Renal cortex interstitium (tissue), 15 donors: ENCODE measurements at places on chromosomes 1 and 21.

DNA sequence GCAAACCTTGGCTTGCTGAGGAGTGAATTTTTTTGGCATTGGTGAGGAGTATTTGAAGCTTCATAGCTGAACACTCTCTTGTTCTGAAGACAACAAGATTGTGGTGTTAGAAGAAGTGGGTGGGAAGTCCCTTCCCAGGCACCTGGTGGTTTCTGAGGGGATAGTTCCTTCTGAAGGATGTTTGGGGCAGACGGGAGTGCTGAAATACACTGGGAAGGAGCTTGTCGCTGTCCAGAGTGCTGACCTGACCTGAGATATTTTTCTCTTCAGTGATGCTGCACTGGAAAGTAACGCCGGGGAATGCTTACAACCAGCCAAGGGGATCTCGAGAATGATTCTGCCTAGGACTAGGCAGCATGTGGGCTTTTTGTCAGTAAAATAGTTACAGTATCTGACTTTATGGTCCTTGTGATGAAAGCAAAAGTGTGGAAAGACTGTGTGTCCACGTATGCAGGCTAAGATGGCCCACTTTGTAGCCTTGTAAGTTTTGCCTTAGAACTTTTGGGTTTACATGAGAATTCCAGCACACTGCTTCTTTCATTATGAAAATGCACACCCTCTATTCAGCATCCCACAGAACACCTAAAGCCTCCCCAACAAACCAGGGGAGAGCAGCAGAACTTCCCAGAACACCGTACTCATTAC lies 33.1 kb upstream of the NFASC start:
- DNase-seq: peak; percentile 82

DNA sequence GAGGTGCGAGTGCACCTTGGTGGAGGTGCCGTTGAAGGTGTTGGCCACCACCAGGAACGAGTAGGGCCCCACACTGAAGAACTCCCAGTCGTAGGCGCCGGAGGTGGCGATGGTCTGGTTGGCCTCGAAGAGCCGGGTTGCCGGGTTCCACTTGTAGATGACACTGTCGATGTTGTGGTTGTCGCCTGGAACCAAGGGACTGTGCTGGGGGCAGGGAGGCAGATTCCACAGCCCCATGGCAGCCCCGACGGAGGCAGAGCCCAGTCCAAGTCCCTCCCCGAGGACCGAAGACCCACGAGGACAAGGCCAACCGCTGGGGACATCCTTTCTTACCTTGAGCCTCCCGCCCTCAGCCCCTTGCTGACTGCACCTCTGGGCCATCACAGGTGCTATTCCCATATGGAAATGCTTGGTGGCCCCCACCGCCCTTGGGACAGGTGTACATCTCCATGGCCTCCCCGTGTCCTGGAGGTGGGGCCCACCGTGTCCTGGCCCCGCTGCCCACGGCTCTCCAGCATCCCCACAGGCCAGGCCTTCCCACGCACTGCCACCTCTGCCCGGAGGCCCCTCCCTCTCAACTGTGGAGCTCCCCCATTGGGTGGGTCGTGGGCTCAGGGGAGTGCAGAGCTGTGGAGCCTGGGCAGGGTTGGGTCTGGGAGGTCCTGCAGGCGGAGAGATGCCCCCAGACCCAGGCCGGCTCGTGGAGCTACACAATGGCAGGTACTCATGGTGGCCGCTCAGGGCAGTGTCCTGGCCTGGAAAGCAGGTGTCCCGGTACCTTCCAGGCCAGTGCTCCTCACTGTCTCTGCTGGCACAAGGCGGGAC lies 17.9 kb downstream of the KRTAP10-1 start:
- DNase-seq: no peak

- no peak for DNase-seq
Observed at GRCh38 chr1:183733715-183734114, 71.2 kb upstream of the RGL1 start.

DNA sequence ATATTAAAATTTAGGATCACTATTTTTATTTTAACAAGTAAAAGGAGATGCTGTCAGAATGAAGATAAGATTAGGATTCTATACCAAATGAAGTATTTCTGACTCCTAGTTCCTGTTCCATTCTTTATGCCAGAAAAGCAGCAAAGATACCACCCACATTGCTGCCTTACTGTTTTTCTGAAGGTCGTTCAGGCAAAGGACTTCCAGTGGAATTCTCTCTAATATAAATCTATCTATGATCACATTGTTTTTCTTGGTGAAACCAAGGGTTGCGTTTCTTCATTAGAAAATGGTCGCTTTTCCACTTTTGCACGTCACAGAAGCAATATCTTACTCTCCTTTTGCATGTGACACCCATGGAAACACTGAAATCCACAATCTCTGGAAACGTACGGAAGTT lies 594.8 kb upstream of the ADGRL2 start:
- no peak for DNase-seq

GRCh38 chr1:153741986-153742385 lies 14.1 kb downstream of the INTS3 start:
- DNase-seq: peak; percentile 27

- no peak for DNase-seq
Observed at GRCh38 chr1:107145637-107146036, 4.8 kb downstream of the NTNG1 start.

- DNase-seq: no peak
Observed at GRCh38 chr1:43468414-43468813, 14.7 kb upstream of the HYI start.

GRCh38 chr1:113321771-113322387 lies 68.4 kb upstream of the MAGI3 start:
- no peak for DNase-seq

DNA sequence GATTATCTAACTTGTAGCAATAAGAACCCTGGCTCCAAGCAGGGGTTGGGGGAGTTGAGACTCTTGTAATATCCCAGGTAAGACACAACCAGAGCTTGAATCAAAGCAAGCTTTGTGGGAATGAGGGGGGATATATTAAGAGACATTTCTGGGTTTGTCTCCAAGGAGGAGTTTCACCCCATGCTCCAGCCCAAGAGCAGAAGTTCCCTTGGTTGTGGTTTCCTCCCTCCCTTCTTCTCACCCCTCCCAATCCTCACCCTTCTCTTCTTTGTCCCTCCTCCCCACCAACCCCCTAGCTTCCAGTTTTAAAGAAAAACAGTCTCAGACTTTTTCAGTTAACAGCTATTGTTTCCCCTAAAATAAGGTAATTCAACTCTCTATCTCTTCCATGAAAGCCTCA lies 11.9 kb downstream of the TRAF3IP3 start:
- DNase-seq: no peak

DNA sequence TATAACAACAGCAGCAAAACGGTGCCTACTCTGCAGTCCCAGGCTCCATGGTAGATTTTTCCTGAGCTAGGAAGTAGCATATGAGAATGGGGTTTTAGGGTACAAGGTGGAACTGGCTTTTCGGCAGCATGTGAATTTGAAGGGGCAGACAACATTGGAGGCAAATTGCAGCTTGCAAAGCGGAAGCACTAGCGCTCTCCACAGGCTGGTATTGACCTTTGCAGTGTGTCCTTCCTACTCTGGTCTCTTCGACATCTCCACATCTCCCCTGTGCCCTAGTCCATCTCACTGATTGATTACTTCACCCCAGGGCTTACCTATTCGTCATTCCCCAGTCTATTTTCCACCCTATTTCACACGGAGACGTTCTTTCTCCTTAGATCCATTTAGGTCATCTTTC lies 13.0 kb downstream of the IGSF21 start:
- DNase-seq: no peak

- DNase-seq: no peak
Observed at GRCh38 chr1:41656825-41657500, 172.5 kb upstream of the EDN2 start.

- no peak for DNase-seq
Observed at GRCh38 chr1:102365071-102365470, 368.3 kb upstream of the OLFM3 start.

GRCh38 chr1:24070821-24071393 lies 41.0 kb downstream of the MYOM3 start:
- peak; percentile 69 for DNase-seq

DNA sequence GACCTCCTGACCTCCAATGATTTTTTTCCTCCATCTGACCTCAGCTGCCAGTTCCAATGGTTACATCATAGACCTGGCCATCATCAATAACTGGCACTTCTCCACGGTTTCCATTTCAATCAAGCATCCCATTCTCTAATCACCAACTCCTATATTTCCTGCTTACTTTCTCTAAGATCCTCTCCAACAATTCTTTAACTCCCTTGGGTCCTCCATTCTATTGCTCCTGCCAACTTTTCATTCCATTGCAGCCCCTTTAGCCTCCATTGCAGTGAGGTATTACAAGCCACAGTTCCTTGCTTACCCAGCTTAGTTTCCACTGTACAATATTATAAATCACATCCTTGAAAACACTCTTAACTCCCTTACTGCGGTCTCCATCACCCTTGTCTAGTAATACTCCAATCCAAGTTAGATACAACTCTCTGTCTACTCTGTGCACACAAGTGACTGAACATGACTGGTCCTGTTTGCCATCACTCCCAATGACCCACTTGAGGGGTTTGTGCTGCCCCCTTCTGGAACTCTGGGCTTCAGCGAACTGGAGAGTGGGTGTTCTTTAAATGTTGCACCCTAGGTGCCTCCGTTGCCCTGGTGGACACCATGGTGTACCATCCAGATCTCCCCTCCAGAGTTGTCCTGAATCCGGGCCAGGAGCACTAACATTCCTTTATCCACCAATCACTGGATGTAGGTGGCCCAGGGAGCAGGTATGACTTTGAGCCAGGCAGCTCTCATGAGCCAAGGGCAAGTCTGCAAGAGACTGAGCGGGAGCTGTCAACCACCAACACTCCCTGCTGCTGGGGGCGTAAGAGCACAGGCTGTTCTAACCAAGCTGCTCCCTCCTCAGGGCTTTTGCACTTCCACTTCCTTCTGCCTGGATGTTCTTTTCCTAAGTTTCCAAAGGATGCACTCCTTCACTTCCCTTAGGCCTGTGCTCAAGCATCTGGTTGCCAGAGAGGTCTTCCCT lies 3.7 kb upstream of the FNDC7 start:
- DNase-seq: no peak

DNA sequence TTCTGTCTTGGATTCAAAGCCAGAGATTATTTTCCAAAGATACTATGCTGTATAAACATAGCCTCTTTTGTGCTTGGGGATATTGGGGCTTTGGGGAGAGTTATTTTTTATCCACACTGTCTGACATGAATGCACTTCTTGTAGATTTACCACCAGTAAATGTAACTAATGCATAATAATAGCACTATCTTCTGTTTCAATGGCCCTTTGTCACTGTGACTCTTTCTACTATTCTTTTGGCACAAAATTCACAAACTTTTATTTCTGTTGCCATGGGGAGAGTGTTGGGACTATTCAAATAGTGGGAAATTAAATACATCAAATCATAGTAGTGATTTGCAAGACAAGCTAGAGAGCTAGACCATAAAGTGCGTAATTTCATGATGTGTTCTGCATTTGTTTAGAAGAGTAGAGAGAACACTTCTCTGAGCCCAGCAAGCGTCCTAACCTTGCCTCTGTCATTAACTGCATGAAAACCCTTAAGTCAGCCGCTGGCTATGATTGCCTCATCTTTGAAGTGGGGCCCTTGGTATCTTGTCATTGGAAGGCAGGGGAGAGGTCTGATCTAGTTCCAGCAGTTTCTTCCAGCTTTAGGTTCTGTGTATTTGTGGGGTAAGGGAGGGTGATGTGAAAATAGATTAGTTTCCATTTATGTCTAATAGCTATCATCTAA lies 154.4 kb downstream of the HHAT start:
- no peak for DNase-seq

DNA sequence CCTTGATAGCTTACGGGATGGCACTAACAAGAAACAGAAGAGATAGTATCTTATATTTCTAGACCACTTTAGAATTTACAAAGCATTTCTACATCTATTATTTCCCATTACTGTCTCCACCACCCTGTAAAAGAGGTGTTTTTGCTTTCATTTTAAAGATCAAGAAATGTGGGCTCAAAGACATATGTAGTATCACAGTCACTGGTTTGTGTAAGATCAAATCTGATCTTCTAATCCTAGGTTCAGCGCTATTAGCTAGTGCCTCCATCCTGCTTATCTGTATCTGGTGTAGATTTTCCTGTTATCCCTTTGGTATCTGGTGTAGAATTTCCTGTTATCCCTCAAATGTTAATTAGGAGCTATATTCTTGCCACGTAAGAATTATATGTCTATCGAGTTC lies 23.6 kb upstream of the ZRANB2 start:
- no peak for DNase-seq

GRCh38 chr1:51942281-51942680 lies 48.2 kb downstream of the RAB3B start:
- DNase-seq: no peak

GRCh38 chr1:101852936-101853335 lies 143.8 kb downstream of the OLFM3 start:
- DNase-seq: no peak

GRCh38 chr1:198106011-198106410 lies 50.8 kb upstream of the NEK7 start:
- DNase-seq: no peak

- no peak for DNase-seq
Observed at GRCh38 chr1:211336775-211337174, 10.1 kb downstream of the TRAF5 start.

- DNase-seq: no peak
Observed at GRCh38 chr1:246214708-246215509, 292.2 kb downstream of the SMYD3 start.

GRCh38 chr1:5191470-5191869 lies 537.1 kb downstream of the AJAP1 start:
- no peak for DNase-seq

- DNase-seq: no peak
Observed at GRCh38 chr1:79646880-79647279, 640.4 kb upstream of the ADGRL4 start.

DNA sequence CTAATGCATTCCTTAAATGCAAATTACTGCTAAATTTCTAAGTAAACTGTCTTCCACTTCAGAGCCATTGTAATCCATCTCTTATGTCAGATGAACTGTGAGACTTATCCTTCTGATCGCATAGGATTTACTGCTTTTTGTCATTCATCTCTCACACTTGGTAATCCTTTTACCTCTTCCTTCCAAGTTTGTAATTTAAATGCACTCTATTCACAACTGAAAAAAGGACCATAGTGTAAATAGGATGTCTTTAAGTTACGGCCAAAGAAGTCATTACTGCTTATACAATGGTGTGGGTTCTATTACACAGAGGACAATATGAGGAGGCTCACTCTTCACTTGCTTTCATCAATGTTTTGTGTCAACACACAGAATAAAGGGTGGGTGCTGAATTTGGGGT lies 393.3 kb downstream of the PTBP2 start:
- DNase-seq: no peak

DNA sequence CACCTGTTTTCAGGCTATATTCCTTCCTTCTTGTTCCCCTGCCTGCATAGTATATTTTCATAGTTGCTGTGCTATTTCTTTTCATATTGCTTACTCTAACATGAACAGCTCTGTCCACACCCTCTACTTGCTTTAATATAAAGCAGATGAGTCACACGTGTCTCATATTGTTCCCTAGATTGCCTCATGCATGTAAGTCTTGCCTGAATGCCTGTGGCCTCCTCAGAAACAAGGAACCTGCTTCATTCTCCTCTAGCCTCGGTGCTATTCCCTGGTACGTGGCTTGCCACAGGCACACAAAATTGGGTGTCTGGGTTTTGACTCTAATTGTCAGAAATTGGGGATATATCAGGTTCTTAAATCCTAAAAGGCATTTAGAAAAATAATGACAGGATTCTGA lies 16.5 kb upstream of the PKP1 start:
- no peak for DNase-seq
